ENCODE measurements at places on chromosomes 16 and 17.

GRCh38 chr16:56493126-56493525 lies 26.7 kb downstream of the BBS2 start:
- no peak overlapping the region for H3K27ac ChIP-seq
- H3K4me1 ChIP-seq: peaks cover 10% of the 10 kb centered on the region
- H3K36me3 ChIP-seq: peaks cover 28% of the 10 kb centered on the region
- DNase-seq: no peak

GRCh38 chr17:18217412-18218015 lies 7.9 kb upstream of the LLGL1 start:
- peak; percentile 58 for DNase-seq
- no peak overlapping the region for H3K27ac ChIP-seq
- peaks cover 14% of the 10 kb centered on the region for H3K4me1 ChIP-seq
- no peaks in the 10 kb centered on the region for H3K36me3 ChIP-seq

- H3K36me3 ChIP-seq: peaks cover 20% of the 10 kb centered on the region
- H3K27ac ChIP-seq: peak overlapping the region; percentile 33
- peaks cover 79% of the 10 kb centered on the region for H3K4me1 ChIP-seq
Observed at GRCh38 chr16:67537636-67538591, 9.3 kb downstream of the RIPOR1 start.

DNA sequence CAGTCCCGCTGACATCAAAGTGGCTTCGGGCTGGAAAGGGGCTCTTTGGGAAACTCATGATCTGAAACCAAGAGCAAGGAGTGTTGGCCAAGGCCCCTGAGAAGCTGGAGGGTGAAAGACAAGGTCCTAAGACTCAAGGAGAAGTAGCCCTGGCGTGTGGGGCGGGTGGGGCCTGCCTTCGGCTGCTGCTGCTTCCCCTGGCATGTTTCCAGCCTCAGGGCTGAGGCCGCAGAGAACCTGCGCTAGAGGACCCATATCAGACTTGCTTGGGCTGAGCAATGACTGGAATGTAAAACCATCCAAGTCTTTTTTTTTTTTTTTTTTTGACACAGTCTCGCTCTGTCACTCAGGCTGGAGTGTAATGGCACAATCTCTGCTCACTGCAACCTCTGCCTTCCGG lies 67.5 kb upstream of the GCSH start:
- H3K4me3 ChIP-seq: no peak overlapping the region
- H3K36me3 ChIP-seq: no peaks in the 10 kb centered on the region
- no peaks in the 10 kb centered on the region for H3K4me1 ChIP-seq
- H3K27me3 ChIP-seq: peaks cover 17% of the 10 kb centered on the region

- H3K4me1 ChIP-seq: peaks cover 53% of the 10 kb centered on the region
- H3K27me3 ChIP-seq: peaks cover 5% of the 10 kb centered on the region
- peaks cover 7% of the 10 kb centered on the region for H3K36me3 ChIP-seq
- DNase-seq: peak; percentile 36
- peak overlapping the region; percentile 36 for H3K4me3 ChIP-seq
- H3K27ac ChIP-seq: peak overlapping the region; percentile 20
Observed at GRCh38 chr17:82911822-82912221, 72.0 kb upstream of the ZNF750 start.

DNA sequence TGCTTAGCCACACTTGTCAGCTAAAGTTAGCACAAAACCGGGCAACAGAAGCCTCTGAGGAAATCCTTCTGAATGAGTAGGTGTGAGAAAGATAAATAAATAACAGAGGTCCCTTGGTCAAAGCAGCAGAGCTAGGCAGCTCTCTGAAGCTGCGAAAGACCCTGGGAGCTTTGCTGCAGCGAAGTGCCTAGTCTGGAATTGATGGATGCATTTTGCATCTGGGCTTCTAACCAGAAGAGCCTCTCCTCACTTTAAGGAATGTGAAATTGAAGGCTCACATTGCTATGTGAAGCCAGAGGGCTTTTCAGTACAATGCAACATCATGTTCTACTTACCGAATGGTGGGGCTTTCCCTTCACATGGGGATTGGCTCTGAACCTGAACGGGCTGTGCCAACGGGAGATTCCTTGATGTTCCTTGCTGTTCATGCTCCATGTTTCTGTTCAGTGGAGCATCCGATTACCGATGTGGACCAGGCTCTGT lies 274.6 kb downstream of the HS3ST3B1 start:
- no peak overlapping the region for H3K27ac ChIP-seq
- no peak overlapping the region for H3K4me3 ChIP-seq
- H3K27me3 ChIP-seq: peaks cover 5% of the 10 kb centered on the region
- no peak for DNase-seq
- H3K4me1 ChIP-seq: peaks cover 9% of the 10 kb centered on the region

- no peak overlapping the region for H3K27ac ChIP-seq
- DNase-seq: no peak
- peaks cover 9% of the 10 kb centered on the region for H3K36me3 ChIP-seq
Observed at GRCh38 chr17:78432226-78433012, 54.0 kb downstream of the PGS1 start.

GRCh38 chr17:55480631-55481315 lies 30.5 kb downstream of the SMIM36 start:
- H3K36me3 ChIP-seq: no peaks in the 10 kb centered on the region
- H3K27ac ChIP-seq: no peak overlapping the region
- no peak overlapping the region for H3K4me3 ChIP-seq
- no peak for DNase-seq
- peaks cover 10% of the 10 kb centered on the region for H3K27me3 ChIP-seq
- H3K4me1 ChIP-seq: no peaks in the 10 kb centered on the region

DNA sequence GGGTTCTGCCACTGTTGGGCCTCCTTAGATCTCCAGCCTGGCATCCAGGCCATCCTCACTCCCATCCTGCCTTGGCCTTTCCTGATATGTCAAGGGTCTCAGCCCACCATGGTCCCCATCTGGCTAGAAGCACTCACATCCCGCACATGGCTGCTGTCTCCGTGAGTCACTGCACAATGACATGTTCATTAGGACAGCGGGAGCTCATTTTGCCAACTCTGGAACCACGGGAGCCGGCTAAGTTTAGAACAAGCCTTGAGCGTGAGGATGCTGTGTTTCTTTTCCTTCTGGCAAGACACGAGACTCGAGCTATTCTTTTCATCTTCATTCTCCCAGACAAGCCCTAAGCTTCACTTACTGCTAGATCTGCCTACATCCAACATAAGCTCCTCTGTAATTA lies 65.7 kb upstream of the KSR1 start:
- H3K4me3 ChIP-seq: no peak overlapping the region
- no peak for DNase-seq
- no peak overlapping the region for H3K27ac ChIP-seq
- H3K27me3 ChIP-seq: peaks cover 3% of the 10 kb centered on the region

DNA sequence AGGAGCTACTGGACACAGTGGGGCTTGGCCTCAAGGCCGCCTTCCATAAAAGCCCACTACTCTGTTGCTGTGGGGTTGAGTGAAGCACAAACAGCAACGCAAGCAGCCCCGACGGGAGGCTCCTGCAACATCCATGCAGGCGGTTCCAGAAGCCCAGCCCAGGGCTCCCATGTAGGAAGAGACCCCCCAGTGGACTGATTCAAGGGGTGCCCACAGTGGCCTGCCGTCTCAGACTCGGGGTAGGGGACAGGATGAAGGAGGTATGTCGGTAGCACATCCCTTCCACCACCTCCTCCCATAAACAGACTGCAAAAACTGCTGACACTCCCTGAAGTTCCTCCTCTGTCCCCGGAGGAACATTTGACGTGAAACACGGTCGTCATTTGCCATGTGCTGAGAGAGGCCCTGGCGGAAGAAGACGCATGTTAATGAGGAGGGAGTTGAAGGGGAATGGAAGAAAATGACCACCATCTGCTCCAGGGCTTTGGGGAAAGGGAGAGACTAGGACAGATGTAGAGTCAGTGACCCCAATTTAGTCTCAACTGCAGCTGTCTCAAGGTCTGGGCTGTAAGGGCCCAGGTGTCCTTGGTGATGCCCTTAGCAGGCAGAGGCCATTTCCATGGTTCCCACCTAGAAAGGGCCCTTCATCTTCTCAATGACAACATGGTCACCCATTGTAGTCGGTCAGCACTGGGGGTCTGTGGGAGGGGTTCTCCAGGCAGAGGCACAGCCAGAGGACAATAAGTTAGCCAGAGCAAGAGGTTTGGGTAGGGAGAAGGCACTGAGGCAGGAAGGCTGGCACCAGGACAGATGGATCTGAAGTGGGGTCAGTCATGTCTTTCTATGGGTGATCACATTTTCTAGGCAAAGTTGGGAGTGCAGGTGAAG lies 200.6 kb downstream of the CPPED1 start:
- H3K27ac ChIP-seq: no peak overlapping the region
- DNase-seq: no peak
- H3K4me3 ChIP-seq: no peak overlapping the region
- H3K4me1 ChIP-seq: no peaks in the 10 kb centered on the region

- H3K36me3 ChIP-seq: no peaks in the 10 kb centered on the region
- no peak overlapping the region for H3K4me3 ChIP-seq
- H3K27ac ChIP-seq: no peak overlapping the region
- DNase-seq: no peak
- H3K4me1 ChIP-seq: no peaks in the 10 kb centered on the region
Observed at GRCh38 chr16:76488065-76488417, 210.8 kb downstream of the CNTNAP4 start.

DNA sequence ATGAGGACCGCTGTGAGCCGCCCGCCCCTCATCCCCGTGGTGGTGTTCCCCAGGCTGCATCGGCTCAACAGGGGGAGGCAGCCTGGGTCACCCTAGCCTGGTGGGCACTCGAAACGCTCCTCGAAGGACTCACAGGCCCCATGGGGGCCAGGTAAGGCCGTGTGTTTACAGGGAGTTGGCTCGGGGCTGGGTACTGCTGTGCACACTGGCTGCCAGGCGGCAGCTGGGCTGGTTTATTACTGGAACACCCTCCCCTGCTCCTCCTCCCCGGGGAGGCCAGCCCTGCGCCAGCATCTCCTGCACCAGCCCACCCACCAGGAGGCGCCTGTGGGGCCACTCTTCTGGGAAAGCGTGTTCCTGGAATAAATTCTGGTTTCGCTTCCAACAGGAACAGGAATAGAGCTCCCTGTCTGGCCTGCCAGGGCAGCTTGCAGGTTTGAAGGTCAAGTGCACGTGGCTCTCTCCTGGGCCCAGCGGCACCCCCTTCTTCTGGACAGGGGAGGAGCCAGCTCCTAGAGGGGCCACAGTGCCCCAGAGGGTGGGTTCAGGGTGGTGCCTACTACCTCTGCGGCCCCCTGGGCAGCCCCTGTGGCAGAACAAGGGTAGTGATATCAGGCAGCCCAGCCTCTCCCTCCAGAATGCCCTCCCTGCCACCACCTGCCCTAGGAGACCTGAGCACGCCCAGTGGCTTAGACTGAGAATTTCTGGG lies 11.3 kb downstream of the MCRIP1 start:
- peaks cover 7% of the 10 kb centered on the region for H3K4me1 ChIP-seq
- no peak for DNase-seq
- peak overlapping the region; percentile 45 for H3K4me3 ChIP-seq
- no peaks in the 10 kb centered on the region for H3K27me3 ChIP-seq

DNA sequence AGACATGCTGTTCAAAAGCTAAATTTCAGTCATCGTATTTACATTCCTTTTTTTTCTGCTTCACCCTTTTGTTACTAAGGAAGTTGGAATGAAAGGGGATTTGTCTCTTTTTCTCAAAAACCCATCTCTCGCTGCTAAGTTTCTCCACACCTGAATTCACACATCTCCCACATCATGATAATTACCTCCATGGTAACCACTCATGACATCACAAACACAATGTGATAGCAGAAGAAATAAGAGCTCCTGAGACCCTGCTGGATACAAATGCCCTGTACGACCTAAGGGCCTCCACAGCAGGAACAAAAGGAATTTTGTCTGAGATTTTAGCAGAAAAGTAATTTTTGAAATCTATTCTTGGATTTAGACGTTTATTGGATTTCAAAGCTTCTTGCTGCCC lies 82.6 kb upstream of the GNAO1 start:
- H3K27me3 ChIP-seq: peaks cover 25% of the 10 kb centered on the region
- no peaks in the 10 kb centered on the region for H3K36me3 ChIP-seq
- no peak overlapping the region for H3K4me3 ChIP-seq
- no peak overlapping the region for H3K27ac ChIP-seq
- no peak for DNase-seq

DNA sequence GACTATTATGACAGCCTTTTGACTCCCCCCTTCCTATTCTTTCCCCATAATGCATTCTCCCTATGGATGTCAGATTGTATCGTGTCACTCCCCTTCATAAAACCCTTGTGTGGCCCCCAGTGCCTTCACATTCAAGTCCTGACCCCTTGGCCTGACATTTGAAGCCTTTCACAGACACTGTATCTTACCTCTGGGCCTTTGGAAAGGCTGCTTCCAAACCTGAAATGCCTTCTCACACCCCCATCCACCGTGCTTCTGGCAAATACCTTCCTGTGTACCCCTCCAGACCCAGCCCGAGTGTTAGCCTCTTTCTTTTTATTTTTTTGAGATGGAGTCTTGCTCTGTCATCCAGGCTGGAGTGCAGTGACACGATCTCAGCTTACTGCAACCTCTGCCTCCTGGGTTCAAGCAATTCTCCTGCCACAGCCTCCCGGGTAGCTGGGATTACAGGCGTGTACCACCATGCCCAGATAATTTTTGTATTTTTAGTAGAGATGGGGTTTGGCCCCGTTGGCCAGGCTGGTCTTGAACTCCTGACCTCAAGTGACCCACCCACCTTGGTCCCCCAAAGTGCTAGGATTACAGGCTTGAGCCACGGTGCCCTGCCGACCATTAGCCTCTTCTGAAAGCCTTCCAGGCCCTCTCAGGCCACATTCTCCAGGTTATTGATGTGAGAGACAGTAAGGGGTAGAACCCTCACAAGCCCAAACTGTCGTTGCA lies 2.1 kb downstream of the ARMC5 start:
- no peaks in the 10 kb centered on the region for H3K27me3 ChIP-seq
- H3K4me1 ChIP-seq: peaks cover 16% of the 10 kb centered on the region
- peaks cover 5% of the 10 kb centered on the region for H3K36me3 ChIP-seq
- no peak overlapping the region for H3K27ac ChIP-seq
- no peak for DNase-seq

Data from naive B cell (primary cell).